ENCODE measurements at places on chromosomes 13 and 19. TPM values are rescaled to one million over a fixed set of nuclear protein-coding genes. Genes with fewer than 3 reads are reported as not detected.

The EPSTI1 gene
- 8.1 TPM for total RNA-seq

The INTS6 gene
- total RNA-seq = 62.5 TPM

The CEACAM4 gene
- not detected for total RNA-seq

The SMG9 gene
- 8.6 TPM for total RNA-seq

The DMKN gene
- total RNA-seq = 13.6 TPM

The ZNF808 gene
- total RNA-seq = 18.0 TPM

The PTGIR gene
- 6.8 TPM for total RNA-seq

The LCP1 gene
- total RNA-seq = 0.33 TPM

Measured in smooth muscle cell of trachea (primary cell).